ENCODE measurements at places on chromosomes 1 and 21. TPM values are rescaled to one million over a fixed set of nuclear protein-coding genes. Genes with fewer than 3 reads are reported as not detected.

ELOVL1 gene
- total RNA-seq, result 66.9 TPM

CHIA gene
- total RNA-seq, result not detected

PDE4B gene
- 24.6 TPM for total RNA-seq

GRCh38 chr1:107991371-107992066 is 26.5 kb upstream of the VAV3 start:
- DNase-seq, result no peak

DNA sequence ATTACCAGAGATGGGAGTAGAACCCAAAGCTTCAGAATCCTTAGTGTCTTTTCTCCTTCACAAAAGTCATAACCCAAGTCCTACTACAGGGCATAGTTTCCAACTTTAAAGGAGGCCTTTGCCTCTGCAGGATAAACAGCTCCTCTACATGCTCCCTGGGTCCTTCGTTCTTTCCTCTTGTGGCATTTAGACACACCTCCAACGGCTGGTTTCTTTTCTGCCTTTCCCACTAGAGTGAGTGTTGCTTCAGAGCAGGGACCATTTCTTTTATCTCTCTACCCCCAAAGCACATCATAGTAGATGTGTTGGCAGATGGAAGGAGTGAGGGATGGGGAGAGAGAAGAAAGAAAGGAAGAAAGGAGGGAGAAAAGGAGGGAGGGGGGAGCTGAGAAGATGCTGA is 144.7 kb upstream of the SPATA6 start:
- no peak for DNase-seq

DNA sequence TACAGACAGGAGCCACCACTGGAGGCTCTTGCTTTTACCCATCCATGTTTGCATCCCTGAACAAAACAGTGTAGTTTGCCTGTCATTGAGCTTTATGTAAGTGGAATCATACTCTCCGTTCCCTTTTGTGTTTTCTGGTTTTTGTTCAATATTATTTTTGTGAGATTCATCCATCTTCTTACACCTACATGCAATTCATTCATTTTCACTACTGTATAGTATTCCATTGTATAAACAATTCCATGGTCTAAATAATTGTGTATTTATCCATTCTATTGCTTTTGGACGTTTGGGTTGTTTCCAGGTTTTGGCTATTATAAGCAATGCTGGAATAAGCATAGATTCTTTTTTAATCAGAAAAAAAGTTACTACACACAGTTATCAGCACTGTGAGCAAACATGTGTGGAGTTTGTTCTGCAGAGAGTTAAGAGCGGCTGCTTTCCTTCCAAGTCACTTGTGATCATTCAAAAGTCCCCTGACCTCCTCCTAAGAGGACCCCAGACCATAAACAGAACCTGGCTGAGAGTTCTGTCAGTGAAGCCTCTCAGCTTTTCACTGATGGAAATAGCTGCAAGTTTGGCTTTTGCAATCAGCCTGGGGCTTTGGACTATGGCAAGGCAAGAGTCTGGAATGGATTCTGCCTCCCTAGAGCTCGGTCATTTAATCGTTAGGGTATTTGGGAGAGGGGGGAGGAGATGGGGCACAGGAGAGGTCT is 5.1 kb upstream of the GPR157 start:
- no peak for DNase-seq

GRCh38 chr1:3316340-3316943 is 138.0 kb upstream of the ARHGEF16 start:
- no peak for DNase-seq

DNA sequence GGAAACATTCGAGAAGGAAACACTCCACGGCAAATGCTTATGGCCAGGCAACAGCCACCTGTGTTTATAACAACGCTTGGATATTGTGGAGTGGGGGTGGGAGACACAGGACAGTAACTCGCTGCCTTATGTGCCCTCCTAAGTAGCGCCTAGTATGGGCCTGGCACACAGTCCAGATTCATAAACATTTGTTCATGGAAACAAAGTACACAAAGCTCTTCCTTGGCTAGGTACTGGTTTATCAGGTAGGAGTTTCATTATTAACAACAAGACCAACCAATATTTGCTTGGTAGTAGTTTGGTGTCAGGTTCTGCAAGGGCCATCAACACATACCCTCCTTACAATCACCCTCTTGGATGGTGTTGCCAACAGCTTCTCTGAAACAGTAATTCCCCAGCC is 23.4 kb downstream of the TMCO4 start:
- DNase-seq, result no peak
